Astrocyte of the cerebellum (primary cell): ENCODE measurements at places on chromosomes 3 and 15.

- peak; percentile 32 for DNase-seq
Measured at GRCh38 chr3:138381413-138381901, 33.1 kb downstream of the MRAS start.

DNA sequence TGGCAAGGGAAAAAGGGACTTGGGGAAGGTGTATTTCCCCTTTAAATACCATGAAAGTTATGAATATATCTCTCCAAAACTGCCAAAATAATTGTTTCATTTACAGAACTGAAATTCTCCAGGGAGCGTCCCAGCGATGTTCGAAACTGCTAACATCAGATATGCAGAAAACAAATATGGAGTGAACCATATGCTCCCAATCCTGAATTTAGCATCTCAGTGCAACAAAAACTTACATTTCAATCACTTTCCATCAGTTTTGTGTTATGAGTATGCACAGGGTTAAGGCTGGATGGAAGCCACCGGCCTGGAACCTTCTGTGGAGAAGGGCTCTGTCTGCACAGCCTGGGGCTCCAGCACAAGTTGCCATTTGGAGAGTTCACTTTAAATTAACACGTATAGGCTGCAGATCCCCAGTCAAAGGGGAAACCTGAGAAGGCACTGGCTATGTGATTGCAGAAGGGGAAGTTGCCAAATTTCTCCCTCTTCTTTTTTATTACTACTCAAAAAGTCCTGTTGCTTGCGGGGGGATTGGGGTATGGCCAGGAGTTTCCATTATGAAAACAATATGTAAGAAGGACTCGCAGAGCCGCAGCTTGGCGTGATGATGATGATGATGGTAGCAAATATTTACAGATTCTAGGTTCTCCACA, 56.9 kb upstream of the FOXP1 start:
- DNase-seq: no peak

DNA sequence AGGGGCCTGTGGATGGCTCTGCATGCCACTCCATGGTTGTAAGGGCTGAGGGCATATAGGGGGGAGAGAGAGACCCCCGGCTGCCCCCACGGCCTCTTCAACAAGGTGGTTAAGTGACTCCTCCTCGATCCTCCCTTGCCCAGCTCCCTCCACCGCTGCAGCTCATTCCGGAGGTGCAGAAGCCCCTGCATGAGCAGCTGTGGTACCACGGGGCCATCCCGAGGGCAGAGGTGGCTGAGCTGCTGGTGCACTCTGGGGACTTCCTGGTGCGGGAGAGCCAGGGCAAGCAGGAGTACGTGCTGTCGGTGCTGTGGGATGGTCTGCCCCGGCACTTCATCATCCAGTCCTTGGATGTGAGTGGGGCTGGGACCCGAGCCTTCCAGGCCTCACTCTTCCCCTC, 6.5 kb downstream of the FES start:
- no peak for DNase-seq

GRCh38 chr3:19392150-19392549, 243.8 kb downstream of the KCNH8 start:
- no peak for DNase-seq

GRCh38 chr3:125482406-125482805, 37.6 kb downstream of the SNX4 start:
- no peak for DNase-seq

DNA sequence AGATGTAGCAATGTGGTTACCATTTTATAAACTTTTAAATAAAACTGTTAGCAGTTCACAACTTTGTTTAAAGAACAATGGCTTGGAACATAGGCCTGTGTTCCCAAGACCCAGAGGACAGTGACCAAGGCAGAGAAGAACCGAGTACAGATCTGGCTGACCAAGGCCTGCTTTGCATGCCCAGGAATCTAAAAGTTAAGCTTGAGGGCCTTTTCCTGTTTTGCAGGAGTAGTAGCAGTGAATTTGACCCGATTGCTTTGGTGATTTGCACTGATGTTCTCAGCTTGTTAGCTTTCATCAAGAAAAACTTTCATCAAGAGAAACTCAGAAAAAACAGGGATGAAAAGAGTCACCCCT, 9.9 kb downstream of the FILIP1L start:
- no peak for DNase-seq

DNA sequence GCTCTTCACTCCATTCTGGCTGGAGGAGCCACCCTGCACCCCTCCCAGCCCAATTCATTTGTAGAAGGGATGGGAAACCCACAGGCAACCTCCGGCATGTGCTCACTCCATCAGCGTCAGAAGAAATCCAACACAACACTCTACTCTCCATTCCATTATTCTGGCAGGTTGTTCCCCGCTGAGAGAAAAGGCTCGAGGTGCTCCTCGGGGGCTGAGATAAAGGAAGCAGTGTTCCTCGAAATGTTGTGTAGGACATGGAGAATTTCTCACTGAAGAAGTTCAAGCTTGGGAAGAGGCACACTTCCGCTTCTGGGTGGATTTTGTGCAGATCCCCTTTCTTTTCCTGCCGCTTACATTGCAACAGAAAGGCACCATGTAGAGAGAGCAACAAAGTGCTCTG, 355.0 kb upstream of the CFAP20DC start:
- no peak for DNase-seq

DNA sequence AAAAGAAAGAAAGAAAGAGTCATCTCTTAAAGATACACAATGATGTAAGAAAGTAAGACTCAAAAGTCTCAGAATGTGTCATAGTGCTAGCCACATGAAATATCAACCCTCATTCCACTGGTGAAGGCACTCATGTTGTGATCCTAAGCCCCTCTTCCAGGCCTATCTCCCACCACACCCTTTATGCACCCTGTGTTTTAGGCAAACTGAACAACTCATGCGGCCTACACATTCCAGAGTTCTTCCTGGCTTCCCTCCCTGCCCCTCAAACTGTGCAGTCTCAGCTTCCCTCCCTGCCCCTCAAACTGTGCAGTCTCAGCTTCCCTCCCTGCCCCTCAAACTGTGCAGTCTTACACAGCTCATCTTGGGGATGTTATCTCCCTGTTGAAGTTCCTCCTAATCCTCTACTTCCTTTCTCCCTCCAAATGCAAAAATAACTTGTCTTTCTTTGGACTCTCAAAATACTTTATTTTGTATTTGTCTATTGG, 69.0 kb upstream of the FNDC3B start:
- no peak for DNase-seq

DNA sequence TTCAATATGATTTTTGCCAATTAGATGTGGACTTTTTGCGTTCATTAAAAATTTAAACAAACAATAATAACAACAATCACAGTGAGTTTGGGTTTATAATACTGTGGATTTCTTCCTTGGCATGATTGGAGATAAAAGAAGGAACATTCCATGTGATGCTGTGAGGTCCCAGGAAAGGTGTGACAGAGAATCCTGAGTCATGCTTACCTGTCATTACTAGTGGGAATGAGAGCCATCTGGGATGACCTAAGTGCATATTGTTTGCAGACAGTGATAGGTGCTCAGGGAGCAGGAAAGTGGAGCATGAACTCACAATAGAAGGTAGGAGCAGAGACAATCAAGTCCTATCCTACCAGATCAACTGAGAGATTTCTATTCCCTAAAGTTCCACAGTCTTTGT, 766.5 kb upstream of the CFAP20DC start:
- no peak for DNase-seq

DNA sequence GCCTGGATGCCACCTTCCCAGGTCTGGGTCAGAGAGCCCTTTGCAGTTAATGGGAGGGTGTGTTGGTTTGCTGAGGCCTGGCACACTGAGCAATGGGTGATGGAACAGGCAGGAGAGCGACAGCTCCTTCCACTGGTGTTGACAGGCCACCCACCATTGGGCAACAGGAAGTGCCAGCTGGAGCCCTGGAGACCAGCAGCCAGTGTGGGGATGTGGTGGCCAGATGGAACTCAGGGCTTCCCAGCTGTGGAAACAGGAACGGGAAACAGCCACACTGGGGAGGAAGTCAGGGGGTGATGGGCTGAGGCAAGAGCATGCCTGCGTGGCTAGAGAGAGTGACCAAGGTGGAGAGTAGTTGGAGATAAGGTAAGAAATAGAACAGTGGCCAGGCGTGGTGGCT, 9.3 kb downstream of the PSTPIP1 start:
- DNase-seq: no peak
